ENCODE measurements at places on chromosomes 6 and 20.
A peak's percentile ranks its signal among the peaks of the same experiment; 100 is the strongest.

GRCh38 chr6:135667691-135668455, 170.3 kb upstream of the AHI1 start:
- DNase-seq = no peak

- no peak for DNase-seq
Measured at GRCh38 chr6:19834858-19835257, 2.3 kb upstream of the ID4 start.

GRCh38 chr6:155687645-155688044, 232.0 kb upstream of the NOX3 start:
- DNase-seq = no peak

DNA sequence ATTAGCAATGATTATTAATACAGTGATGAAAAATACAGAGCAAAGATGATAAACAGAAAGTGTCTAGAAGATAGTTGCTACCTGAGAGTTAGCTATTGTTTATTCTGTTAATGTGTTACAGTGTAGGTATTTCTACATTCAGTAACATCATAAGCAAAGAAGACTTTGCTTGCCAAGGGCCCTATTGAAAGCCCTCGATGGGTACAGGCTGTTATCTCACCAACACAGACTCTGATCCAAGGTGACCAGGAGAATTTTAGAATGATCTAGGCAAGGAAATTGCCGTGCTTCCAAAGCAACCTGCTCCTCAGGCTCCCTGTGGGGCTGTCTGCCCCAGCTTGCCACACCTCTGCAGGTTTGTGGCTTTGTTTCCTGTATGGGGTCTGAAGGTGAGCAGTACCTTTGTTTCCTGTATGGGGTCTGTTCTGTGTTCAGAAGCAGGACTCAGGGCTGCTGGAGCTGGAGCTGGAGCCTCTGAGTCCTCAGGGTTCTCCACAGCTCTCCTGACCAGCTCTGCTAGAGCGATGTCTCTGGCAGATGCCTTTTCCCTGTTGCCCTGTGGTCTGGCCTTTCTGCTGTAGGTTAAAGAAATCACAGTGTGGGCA, 32.5 kb downstream of the PHACTR3 start:
- no peak for DNase-seq

DNA sequence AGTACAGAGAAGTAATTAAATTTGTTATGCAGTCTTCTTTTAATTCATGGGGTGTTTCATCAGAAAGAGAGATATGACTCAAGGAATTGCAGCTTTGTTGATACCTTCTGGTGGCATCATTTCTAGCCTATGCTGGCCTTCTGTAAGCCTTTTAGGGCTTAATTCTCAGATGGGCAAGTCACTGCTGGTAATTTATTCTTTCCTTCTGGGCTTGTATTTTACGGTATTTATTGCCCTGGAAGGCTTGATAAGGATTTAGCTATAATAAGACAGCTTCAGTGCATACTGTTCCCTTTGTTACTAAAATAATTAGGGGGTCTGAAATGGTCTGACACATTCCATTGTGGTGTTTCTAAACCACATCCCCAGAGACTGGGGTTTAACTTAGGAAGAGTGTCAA, 57.9 kb upstream of the EMILIN3 start:
- no peak for DNase-seq

GRCh38 chr20:5171064-5171789, 44.4 kb downstream of the CDS2 start:
- no peak for DNase-seq

DNA sequence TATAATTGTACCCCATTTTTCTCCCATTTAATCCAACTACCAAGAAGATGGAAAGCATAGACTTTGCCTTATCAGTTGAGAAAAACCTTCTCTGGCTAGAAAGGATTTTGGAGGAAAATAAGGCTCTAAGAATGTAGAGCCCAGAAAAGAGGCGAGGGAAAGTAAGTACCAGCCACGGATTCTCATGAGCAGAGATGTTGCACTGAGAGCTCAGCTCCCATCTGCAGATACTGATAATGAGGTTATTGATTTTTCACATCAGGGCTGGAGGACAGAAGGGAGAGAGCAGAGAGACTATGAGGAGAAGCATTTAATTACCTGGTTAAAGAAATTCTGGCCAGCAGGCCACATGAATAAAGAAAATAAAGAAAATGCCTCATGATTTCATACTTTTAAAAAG, 104.4 kb upstream of the FAM184A start:
- no peak for DNase-seq

DNA sequence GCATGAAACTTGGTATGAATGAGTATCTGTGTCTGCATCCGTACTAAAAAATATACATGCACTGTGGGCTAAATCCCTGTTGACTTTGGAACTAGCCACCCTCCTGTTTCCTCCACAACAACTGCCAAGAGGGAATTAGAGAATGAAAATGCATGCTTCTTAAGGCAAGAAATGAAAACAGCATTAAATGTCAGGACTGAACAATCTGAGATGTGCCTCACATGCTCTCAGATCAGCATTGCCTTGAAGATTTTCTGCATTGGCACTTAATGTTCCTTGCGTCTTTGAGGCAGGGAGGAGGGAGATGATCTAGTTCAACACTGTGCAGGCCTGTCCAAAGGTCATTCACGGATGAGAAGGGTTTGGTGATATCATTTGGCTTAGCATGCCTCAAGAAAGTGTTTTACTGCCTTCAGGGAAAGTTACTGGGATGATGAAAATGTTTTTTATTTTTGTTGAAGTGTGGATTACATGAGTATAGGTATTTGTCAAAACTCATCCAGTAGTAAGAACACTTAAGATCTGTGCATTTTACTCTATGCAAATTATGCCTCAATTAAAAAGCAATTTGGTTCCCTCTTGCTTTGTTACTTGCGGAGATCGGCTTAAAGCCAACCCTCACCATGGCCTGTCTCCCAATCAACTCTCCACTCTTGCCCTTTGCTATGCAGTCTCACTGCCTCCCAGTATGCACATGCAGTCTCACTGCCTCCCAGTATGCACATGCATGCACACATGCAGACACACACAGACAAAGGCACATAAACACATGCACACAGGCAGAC, 47.5 kb upstream of the RIN2 start:
- no peak for DNase-seq

- peak; percentile 73 for DNase-seq
Measured at GRCh38 chr6:45930420-45931040, 85.1 kb downstream of the CLIC5 start.

DNA sequence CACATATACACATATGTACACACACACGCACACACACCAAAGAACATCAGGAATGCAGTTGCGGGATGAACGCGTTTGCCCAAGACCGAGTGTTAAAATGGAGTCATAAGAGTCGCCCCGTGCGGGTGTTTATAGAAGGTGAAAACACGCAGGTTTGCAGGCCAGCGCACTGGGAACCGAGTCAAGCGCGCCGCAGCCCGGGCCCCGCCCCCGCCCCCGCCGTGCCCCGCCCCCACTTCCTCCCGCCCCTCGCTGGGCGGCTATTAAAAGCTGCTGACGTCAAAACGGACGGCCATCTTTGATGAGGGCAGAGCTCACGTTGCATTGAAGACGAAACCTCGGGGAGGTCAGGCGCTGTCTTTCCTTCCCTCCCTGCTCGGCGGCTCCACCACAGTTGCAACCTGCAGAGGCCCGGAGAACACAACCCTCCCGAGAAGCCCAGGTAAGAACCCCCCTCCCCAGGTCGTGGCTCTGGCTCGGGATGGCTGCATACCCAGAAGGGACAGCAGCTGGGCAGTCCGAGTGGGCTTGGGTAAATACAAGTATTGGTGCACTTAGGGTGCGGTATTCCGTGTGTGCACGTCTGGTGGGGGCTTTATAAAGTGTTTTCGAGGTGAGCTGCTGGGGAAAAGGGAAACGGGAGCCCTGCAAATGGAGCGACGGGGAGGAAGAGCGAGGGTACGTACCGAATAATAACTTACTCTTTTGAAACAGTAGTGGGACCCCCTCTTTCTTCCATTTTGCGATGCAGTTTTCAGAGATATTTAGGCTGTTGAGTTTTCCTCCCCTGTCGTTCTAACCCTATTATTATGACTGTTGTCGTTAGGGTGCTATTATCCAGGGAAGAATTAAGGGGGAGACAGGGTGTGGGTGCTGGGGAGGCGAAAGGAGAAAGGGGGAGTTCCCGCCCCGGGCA, at the start of gene SNAP25:
SNAP25 (plus strand) TSS at position 295 of the 916 bp plus-strand sequence. CDS start 56,662 bp downstream, outside the sequence.
- peak; percentile 94 for DNase-seq

DNA sequence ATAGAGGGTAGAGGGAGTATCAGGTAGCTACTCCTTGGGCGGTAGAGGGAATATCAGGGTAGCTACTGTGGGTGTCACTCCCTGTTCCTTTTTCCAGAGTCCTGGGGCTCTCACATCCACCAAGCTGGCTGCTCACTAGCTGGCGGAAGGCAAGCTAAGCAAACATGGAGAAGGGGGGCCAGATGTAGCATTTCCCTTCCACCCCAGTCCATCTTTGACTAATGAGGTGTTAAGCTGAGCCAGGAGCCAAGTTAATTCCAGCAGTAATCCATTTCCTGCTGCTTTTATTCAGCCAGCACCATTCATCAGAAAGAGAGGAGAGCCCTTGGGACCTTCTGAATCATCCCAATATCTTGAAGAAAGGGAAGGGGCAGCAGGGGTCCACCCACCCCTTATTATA, 330.0 kb downstream of the ZFAND3 start:
- DNase-seq = peak; percentile 72

- no peak for DNase-seq
Measured at GRCh38 chr6:9830808-9831207, 584.1 kb downstream of the TFAP2A start.

- no peak for DNase-seq
Measured at GRCh38 chr20:845941-846893, 12.7 kb downstream of the FAM110A start.

DNA sequence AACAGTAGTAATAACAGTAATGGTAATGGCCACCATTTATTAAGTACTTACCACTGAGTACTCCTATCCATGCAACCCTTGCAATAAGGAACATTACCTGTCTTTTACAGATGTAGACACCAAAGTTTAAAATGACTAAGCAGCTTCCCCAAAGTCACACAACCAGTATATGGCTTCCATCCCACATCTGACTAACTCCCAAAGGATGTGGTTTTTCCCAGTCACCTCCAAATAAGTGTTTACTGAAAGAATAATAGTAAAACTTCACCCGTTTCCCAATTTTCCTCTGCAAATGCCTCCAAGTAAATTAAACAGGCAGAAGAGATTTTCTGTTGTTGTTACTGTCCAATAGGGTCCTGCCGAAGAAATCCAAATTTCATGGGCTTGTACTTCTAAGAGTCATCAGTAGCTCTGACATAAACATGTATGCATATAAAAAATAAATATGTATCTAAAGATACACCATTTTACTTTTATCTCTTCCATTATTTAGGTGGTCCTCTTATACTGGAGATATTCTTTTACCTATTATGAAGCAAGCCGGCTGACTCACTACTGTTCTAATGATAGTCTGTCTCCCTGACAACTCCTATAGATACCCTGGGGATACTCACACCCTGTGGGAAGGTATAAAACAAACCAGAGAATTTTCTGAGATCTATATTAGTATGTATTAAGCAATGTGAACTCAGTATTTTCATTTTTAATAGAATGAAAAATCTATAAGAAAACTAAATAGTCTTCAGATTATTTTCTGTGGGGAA, 77.9 kb upstream of the ID4 start:
- DNase-seq = no peak

GRCh38 chr20:49426395-49426794, 56.1 kb downstream of the KCNB1 start:
- DNase-seq = no peak

DNA sequence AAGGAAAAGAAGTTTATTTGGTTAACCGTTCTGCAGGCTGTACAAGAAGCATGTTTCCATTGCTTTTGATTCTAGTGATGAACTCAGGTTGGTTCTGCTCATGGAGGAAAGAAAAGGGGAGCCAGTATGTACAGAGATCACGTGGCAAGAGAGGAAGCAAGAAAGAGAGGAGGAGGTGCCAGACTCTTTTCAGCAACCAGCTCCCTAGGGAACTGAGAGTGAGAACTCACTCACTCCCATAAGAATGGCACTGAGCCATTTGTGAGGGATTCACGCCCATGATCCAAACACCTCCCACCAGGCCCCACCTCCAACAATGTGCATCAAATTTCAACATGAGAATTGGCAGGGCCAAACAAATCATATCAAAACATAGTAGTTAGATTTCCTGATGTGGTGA, 649.1 kb downstream of the EPM2A start:
- DNase-seq = no peak

GRCh38 chr6:3789018-3789895, 37.7 kb upstream of the PXDC1 start:
- DNase-seq = no peak

DNA sequence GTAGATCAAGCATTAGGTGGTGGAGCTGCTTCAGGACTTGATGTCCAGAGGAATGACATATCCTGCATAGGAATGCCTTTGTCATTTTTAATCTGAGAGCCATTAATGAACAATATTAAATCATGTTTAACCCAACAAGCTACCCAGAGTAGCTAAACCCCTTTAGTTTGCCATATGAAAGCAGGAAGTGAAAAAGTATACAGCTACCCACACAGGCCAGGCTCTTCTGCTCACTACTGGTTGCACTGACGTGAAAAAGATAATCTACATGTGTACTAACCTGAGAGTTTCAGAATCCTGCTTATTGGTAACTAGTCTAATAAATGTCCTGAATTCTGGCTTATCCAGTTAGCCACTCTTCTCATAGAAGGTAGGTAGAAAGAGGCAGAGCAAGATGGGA, 19.9 kb downstream of the GLYATL3 start:
- DNase-seq = no peak

- DNase-seq = no peak
Measured at GRCh38 chr20:57473246-57474048, 51.5 kb downstream of the CTCFL start.

- peak; percentile 49 for DNase-seq
Measured at GRCh38 chr6:46781478-46782378, 11.5 kb upstream of the MEP1A start.

DNA sequence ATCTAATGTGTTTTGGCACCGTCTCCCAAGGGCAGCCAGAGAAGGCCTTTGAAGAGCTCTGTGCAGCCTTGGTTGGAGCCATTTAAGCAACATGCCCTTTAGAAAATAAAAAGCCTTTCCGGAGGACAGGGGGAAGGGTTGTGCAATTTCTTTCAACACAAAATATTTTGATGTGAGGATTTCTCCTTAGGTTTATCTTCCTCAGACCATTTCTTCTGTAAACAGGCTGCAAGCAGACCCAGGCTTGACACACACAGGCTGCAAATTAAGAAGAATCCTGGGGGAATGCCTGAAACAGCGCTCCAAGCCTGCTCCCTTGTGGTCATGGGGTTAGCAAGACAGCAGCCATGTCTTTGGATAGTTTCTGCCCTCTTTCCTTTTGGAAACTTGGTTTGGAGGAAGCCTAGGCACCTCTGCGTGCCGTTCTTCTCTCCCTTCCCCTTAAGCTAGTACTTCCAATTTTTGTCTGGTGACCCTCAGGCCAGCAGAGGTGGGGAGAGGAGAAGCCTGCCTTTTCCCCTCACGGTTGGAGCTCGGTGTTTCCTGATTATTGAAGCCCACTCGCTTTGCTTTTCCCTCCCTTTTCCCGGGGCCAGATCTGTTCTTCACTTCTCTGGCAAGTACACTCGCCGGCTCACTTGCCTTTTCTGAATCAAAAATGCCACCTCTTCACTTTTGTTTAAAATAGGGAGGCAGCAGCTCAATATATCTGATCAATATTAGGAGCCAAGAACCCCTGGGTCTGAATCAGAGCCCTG, 39.6 kb upstream of the NOX3 start:
- peak; percentile 53 for DNase-seq

All from D341Med (cell line).